Activated gamma-delta T cell treated with Interleukin-2 at 50 U/mL for 16 hours (primary cell): ENCODE measurements at places on chromosomes 13 and 19.
A peak's percentile ranks its signal among the peaks of the same experiment; 100 is the strongest.

- DNase-seq, result no peak
Measured at GRCh38 chr13:98536729-98537128, 40.2 kb downstream of the STK24 start.

GRCh38 chr13:55705971-55706370 lies 1434.7 kb upstream of the PRR20A start:
- no peak for DNase-seq

- DNase-seq, result peak; percentile 30
Measured at GRCh38 chr13:24161010-24161775, 673 bp downstream of the SPATA13 start.

- DNase-seq, result no peak
Measured at GRCh38 chr13:82766732-82767321, 1115.4 kb downstream of the SLITRK1 start.

DNA sequence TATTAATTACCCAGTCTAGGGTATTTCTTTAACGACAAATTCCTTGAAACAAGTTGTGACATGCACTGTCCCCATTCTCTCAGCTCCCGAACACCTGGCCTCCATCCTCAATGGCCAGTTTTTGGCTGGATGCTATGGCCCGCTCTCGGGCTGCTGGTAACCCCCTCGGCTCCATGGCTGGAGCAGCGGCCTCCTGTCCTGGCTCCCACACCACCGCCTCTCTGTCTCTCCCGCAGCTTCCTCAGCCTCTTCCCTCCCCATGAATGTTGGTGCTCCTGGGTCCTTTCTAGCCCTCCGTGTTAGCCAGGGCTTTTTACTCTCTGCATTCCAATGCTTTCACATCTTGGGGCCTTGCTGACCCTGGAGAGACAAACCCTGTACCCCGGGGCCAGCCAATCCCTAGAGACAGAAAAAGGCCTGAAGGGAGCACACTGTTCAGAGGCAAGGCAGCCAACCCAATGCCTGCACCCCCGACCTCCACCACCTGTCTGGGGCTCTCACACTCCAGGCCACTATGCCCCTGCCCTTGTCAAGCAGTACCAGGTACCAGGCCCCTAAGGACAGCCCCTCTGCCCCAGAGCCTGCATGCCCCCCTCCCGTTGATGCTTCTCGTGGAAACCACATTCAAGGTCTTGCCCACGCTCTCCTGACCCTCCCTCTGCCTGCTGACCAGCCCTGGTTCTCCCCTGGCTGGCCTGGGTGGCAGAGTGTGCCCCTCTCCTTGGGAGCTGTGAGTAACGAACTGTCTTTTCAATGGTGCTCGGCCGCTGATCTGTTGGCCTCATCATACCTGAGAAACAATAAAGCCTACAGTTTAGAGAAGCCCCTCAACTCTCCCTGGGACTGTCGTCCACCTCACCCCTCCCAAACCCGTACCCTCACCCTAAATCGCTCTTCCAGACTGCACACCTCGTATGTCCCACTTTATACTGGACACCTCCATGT lies 86.9 kb upstream of the GPR183 start:
- DNase-seq, result no peak

DNA sequence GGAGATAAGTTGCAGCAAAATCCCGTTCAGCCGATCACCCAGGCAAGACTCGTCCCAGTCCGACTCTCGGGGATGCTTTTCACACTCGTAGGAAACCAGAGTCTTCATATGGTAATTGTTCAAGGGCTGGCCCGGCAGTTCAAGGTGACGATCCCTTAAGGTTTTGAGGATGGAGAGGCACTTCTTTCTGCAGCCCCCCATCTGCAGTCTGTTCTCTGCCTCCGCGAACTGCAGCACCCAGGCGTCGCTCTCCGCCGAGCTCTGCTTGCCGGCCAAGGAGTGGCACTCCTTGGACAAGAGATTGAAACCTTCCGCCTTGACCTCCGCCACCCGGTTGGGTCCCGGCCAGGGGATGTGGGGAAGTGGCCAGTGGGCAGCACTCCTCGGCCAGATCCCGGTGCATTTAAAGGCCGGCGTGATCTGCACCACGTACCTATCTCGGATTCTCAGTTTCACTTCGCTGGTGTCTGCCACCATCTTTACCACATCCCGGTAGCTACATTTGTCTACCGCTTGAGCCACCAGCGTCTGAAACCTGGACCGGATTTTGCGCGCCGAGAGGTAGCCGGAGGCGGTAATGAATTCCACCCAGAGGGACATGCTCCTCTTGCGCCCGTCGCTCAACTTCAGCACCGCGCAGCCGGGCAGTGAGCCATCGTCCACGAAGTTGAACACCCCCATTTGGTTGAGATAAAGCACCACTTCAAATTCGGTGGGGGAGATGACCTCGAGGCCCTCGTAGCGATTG lies 1.1 kb downstream of the MAB21L1 start:
- DNase-seq, result no peak

DNA sequence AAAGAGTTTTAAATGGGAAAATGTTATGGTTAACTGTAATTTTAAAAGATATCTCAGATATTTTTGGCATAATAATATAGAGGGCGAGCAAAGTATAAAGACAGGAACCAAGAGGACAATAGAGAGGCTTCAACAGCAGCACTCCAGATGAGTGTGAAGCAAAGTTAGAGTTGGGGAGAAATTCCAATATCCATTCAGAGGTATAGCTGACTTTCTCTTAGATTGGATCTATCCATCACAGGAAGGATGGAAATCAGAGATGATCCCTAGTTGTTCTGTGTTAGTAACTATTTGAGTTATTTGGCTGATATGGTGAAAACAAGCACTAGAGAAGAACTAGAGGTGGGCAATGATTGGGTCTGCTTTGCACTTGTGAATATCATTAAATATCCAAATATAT lies 786.0 kb upstream of the KLHL1 start:
- DNase-seq, result no peak

DNA sequence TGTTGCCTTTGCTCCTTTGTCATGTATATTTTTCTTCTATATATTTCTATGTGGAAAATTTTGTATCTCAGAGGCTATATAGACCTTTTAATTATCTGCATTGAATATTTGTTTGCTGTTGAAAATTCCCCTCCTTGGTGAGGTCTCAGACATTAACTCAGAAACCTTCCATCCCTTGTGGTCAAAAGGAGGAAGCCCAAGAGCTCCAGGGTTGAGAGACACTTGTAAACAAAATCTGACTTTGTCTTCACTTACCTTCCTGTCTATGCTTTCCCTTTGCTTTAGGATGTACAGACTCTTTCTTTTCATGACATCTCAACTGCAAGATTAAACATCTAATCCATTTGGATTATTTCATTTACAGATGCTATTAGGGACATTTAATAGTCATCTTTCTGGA lies 157.5 kb downstream of the PCDH20 start:
- no peak for DNase-seq

GRCh38 chr13:74743992-74744391 lies 609.8 kb upstream of the KLF12 start:
- DNase-seq, result no peak

GRCh38 chr13:111111376-111111937 lies 3.7 kb upstream of the ARHGEF7 start:
- DNase-seq, result no peak

- no peak for DNase-seq
Measured at GRCh38 chr13:83531022-83531421, 351.3 kb downstream of the SLITRK1 start.

DNA sequence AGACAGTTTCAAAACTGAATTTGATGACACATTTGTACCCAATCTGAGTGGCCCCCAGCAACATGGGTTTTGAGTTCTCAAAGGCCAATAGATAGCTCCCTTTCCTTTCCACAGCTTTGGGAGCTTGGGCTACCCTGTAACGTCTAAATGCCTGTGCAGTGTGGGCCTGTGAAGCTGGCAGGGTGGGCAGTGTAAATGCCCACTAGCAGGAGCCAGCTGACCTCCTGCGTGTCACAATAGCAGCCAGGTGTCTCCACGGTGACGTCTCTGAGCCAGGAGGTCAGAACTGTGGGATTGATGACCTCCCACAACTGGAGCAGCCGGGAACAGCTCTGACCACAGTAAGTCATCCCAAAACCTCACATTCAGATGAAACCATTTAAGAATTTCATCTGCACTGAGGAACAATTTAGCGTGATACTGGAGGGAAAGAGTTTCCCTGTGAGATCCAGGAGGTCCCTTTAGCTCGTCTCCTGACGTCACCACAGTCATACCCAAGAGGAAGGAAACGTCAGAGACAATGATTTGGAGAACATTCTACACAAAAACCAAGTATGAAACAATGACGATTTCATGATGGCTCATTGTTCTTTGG lies at the start of gene IPO5:
IPO5 (plus strand) TSS at position 300 of the 595 bp plus-strand sequence. CDS start 23,022 bp downstream, outside the sequence.
- DNase-seq, result no peak

DNA sequence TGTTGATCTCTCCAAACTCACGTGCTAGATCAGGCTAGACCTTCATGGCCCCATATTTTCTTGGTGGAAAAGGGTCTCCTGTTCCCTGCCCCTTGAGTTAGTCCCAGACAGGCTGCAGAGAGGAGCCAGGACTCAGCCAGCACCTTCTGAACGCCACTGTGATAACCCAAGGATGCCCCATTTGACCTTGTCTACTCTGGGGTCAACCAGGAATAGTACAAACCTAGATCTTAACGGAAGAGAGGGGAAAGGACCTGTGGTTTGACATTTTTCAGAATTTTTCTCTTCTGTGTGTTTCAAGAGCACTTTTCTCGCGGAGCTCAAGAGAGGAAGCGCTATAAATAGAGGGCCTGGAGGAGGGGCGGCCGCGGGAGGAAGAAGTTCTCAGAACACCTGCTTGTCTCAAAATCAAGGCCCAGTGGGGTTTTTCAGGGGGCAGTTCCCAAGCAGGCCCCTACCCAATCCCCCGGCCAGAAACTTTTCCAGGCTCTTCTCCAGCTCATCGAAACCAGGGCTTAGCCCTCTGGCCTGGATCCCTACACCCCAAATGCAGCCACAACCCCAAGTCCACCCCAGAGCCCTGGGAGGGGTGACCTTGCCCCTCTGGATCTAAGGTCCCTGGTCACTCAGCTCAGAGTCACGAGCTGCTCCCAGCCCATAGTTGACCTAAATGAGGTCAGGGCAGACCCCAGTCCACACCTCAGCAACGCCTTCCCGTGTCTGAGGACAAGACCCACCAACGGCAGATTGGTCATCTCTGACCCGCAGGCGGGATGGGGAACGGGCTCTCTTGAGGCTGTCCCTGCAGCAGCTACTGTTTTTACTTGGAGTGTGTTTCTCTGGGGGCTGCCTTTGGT lies 75.6 kb upstream of the TM9SF2 start:
- peak; percentile 50 for DNase-seq

GRCh38 chr19:41588497-41589209 lies 12.7 kb downstream of the CEACAM21 start:
- DNase-seq, result no peak

- no peak for DNase-seq
Measured at GRCh38 chr13:96925916-96926628, 68.2 kb downstream of the OXGR1 start.

DNA sequence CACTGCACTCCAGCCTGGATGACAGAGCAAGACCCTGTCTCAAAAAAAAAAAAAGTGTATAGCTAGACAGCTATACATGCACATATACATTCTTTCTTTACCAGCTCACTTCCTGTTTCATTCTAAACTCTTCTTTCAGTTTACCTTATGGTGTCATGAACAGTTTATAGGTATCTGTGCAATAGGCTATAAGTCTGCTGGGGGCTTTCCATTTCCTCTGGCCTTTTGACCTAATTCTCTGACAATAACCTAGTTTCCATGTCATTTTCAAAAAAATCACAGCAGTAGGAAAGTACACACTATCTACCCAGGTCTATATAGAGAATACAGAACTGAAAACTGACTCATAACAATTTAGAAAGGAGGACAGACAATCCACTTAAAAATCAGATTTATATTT lies 24.4 kb upstream of the URAD start:
- DNase-seq, result no peak

GRCh38 chr19:34493649-34494044 lies 12.1 kb downstream of the WTIP start:
- DNase-seq, result no peak

DNA sequence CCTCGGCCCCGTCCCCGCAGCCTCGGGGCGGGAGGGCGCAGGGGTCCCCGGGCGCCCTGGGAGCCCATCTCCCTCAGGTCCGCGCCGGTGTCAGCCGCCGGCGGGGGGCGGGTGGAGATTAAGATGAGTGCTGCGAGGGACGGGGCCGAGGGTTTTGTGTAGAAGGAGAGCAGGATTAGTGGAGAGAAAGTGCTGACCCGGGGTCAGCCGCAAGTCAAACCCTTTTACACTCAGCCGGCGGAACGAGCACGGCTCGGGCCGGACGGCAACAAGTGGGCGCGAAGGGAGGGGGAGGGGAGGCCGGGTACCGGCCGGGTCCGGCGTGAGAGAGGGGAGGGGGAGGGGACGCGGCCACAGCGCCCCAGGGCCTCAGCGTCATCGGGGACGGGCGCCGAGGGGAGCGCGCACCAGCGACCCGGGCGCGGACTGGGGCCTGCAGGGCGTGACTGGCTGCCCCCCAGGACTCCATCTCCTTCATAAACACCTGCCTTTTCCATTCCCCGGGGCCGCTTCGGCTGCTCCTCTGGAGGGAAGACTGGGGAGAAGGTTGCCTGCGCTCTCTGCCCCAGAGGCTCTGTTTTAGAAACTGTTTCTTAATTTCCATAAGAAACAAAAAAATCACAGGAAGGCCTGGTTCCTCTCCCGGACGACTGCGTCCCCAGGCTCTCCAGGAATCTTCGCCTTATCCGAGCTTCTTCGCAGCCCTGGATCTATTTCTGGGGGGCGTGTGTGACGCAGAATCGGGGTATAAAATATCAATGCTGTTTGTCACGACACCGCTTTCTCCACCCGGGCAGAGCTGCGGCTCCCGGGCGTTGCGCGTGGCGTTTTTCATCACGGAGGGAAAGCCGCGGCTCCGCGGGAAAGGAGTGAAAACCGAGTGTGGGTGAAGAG lies 6.5 kb downstream of the SOX1 start:
- no peak for DNase-seq
